ENCODE measurements at places on chromosomes 7 and 10. TPM values are rescaled to one million over a fixed set of nuclear protein-coding genes. Genes with fewer than 3 reads are reported as not detected.

The CALML5 gene
- total RNA-seq = not detected

The GBX1 gene
- not detected for total RNA-seq

The OPN4 gene
- total RNA-seq = not detected

The PNLIPRP2 gene
- not detected for total RNA-seq

The TRPV5 gene
- total RNA-seq = not detected

The ITGB8 gene
- 121 TPM for total RNA-seq

The SEC61G gene
- 295 TPM for total RNA-seq

The SVOPL gene
- total RNA-seq = not detected

The SFRP4 gene
- not detected for total RNA-seq

The CAMK2G gene
- 17.0 TPM for total RNA-seq

DNA sequence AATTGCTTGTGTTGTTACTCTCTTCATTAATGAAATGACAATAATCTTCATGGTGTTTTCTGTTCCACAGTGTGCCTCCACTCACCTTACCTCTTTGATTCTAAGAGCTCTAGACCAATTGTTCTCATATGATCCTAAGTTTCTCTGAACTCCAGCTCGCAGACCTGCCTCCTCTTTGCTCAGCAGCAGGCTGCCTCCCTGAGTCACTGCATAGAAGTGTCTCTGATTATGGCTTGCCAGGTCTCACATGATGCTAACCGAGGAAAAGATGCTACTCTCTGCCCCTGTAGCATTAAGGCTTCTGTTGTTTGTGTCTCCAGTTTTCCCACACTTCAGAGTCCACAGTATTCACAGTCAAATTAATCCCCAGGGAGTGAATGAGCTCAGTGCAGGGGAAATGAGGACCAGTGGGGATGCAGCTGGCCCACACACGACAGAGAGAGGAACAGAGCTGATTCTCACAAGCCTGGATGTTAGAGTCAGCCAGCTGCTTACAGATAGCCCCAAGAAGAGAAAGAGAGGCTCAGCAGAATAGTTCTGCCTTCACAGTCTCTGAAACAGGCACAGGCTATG, 145.9 kb upstream of the EGR2 start:
- no peak for DNase-seq

- DNase-seq = no peak
These were observed 34.5 kb downstream of the VIM start for GRCh38 chr10:17262502-17262901.

DNA sequence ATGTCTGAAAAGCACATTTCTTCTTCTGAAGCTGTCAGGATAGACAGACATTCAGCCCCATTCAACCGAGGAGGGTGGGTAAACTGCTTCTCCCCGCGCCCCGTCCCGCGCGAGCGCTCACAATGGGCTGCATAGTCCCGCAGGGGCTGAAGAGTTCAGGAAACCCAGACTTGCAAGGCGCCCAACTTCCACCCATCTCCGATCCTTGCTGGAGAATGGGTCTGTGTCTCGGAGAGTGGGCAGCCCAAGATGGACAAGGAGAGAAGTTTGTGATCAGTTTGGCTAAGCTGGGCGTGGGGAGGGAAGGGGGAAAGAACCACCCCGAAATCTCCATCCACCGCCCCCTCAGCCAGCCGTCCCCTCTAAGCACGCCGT, 686 bp downstream of the AASS start:
- DNase-seq = no peak

GRCh38 chr10:127702271-127702670, 34.7 kb upstream of the FOXI2 start:
- DNase-seq = no peak

- no peak for DNase-seq
These were observed 15.2 kb downstream of the CACNA2D1 start for GRCh38 chr7:82428186-82428961.

DNA sequence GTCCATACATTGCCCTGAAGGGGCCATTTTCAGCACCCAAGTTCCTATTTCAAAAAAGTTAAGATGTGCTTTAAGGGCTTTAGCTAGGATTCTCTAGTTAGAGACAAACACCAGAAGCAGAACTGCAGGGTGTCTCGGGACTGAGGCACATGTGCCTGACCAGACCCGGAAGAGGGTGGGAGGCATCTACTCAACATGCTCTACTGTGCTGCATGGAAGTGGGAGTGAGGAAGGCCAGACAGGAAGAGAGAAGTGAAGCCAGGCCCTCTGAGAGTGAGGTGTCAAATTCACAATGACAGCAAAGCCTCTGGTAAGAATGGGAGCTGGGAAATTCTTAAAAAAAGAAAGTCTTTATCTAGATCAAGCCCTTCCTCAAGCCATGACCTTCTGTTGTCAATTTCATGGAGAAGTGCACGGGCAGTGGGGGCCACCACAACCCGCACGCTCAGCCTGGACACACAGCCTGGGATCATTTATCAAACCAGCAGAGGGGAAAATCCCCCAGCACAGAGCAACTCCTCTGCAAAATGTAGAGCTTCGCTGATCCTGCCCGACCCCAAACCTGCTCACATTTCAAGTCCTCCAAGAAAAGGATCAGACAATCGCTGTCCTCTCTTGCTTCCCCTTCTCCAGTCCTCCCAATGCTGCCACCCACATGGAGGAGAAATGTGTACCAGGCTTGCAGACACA, 38.7 kb downstream of the PLXNA4 start:
- no peak for DNase-seq

DNA sequence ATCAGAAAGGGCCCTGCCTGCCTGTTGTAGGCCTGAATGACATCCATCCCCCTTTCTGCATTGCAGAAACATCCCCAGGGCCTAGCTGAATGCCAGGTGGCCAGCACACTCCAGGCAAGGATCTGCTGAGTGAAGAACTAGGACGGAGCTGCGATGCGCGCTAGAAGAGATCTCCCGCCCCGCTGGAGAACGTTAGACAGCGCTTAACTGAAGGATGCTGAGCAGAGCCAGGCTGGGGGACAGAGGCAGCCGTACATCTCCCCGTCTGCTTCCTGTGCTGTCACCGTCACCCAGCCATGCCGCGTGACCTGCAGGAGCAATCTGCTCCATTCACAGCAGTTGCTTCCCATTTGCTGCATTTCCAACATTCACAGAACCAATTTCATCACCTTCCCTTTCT, 73.3 kb downstream of the FAM53B start:
- no peak for DNase-seq

DNA sequence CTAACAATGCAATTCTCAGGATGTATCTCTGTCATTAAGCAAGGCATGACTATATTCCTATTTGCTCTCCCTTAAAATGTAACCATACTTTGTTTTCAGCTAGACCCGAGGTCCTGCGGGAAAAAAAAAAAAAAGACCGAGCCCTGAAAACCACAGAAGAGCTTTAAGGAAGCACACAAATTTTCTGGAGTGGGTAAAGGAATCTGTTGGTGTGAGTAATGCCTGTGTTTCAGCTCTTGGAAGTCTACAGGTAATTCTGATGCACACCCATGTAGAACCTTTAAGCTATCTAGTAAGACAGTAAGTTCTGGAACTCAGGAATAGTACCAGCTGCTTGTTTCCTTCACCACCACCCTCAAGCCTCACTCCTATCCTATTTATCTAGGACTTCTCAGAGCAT, 351.1 kb downstream of the PARD3 start:
- no peak for DNase-seq

- DNase-seq = no peak
These were observed 1.4 kb downstream of the MAGI2 start for GRCh38 chr7:79452032-79452494.

GRCh38 chr10:7340179-7340874, 70.5 kb downstream of the SFMBT2 start:
- DNase-seq = no peak

DNA sequence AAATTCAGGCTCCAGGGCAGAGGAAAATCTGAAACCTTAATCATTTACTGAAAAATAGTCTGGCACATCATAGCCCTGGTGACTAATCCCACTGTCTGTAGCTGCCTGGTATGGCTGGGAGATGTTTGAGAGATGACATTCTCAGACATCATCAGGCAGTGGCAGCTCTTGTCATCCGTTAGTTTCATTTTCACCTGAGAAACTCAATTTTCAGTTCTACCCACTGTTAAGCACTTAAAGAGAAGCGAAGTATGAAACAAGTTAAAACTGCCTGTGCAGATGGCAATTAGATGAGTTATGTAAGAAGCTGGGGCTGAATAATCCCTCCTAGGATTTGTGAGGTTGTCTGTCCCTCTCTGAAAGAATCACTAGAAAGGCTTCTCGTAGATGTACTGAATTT, 150.2 kb downstream of the NSUN6 start:
- DNase-seq = no peak

- no peak for DNase-seq
These were observed 299.9 kb downstream of the ABCA13 start for GRCh38 chr7:48471196-48471595.

DNA sequence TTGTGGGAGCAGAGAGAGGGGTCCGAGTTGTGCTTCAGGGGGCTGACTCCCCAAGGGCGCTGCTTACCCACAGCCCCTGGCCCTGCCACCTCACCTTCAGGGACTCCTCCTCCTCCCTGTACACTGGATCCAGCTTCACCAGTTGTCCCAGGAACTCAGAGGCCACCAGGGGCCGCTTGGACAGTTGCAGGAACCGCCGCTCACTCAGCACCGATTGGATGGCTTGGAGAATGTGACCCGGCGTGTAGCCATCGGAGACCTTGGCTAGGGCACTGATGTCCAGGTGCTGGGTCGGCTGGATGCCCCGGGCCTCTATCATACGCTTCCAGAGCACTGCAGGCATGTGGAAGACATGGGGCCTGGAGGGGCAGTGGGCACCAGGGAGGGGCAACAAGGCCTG, 4.5 kb upstream of the ASB10 start:
- no peak for DNase-seq

DNA sequence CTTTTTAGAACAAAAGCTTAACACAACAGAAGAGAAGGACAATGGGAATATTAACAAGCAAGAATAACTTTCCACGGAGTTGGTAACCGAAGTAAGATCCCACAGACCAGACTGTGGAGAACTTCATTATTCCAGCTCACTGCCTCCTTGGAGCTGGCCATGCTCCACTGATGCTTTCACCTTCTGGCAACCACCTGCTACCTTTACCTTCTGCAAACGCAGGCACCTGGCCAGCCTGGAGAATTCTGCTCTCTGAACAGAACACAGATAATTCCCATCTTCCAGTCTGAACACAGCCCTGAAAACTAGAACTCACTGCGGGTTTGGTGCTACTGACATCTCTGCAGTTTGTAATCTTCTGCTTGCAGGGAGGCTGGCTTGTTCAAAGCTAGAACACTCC, 66.5 kb downstream of the JAZF1 start:
- DNase-seq = no peak

DNA sequence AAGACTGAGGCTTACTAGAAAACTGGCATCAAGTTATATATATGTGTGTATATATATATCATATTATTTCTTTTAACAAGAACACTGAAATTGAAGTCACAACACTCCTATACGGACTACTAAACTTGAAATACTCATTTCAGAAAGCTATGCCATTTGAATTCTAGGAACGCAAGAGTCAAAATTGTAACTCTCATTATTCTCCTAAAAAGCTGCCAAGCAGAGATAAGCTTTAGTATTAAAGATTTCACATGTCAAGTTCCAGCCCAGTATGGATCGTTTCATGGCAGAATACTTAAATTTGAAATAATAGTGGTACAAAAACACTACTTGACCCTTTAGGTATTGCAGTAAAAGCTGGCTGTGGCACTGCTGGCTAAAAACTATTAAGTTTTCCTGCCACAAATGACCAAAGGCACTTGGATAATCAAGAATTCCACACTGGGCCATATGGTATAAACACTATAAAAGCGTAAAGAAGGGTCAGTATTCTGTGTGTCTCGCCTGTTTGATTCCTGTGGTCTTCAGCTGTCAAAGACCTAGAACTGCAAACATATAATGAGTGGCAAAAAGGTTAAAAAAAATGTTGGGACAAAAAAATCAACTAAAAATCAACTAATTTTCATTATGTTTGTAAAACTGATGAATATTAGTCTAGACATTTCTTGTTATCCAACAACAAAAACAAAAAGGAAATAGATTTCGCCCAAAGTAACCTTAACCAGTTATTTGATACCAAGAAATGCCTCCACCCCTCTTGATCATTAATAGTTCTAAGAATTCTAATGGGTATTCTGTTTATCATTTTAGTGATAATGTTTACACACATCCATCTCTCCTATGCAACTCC, 2.4 kb downstream of the CCDC71L start:
- DNase-seq = no peak

DNA sequence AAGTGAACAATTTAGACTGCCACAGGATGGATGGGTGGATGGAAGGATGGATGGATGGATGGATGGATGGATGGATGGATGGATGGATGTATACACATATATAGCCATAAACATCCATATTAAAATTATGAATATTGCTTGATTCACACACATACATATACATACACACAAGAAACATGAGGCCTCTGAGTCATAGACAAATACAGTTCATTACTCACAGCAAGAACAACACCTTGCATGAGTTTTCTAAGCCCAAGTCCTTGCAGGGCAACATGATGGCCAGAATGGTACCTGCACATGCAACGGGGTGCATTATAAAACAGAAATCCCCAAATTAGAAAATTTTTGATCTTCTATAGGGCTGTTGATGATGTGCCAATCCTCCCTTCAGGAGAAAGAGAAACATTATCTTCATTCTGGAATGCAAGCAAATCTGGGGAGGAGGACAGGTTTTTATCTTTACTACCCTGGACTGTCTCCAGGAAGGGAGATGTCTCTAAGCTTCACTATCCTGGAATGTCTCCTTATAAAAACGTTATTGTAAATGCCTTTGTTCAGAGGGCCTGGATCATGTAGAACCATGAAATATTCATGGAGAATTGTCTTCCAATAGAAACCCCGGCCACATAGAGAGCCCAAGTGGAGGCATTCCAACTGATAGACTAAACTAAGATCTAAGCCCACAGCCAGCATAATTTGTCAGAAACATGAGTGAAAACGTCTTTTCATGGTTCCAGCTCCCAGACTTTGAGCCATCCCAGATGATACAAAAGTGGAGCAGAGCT, 238.6 kb upstream of the LRRN3 start:
- DNase-seq = no peak

DNA sequence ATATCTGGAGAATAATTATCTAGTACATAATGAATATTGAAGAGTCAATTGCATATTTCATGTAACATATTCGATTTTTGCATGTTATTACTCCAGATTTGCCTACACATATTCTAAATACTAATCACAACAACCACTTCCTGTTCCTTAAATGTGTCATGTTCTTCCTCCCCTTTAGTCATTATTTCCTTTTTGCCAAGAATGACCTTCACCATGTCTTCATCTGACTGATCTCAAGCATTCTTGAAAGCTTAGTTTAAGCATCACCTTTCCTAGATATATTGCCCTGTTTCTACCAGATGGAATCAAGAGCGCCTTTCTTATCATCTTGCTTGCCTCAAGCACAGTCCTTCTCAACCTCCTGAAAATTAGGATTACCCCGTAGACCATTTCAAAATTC, 23.5 kb upstream of the MEOX2 start:
- DNase-seq = no peak

GRCh38 chr7:72785166-72785955, 42.6 kb downstream of the TYW1B start:
- DNase-seq = peak; percentile 39

Measured in epithelial cell of proximal tubule (primary cell).